ELF-1 (cell line): ENCODE measurements at places on chromosomes 13 and 19.

- DNase-seq: no peak
Measured at GRCh38 chr13:26054896-26055295, 3.1 kb upstream of the SHISA2 start.

GRCh38 chr19:824885-825284, 2.8 kb upstream of the AZU1 start:
- no peak for DNase-seq

DNA sequence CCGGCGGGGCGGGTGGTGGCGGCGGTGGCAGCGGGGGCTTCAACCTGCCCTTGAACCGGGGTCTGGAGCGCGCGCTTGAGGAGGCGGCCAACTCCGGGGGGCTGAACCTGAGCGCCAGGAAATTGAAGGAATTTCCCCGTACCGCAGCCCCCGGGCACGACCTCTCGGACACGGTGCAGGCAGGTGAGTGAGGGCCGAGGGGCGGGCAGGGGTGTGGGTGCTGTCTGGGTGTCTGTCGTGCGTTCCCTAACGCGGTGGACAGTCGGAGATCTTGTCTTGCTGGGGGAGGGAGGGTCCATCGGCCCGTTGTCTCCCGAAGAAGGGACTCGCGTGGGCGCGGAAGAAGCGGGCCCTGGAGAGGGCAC, 533 bp downstream of the LRCH1 start:
- DNase-seq: peak; percentile 45

GRCh38 chr13:103102482-103102881, 36.3 kb upstream of the SLC10A2 start:
- DNase-seq: no peak

GRCh38 chr13:40026174-40026585, 370.7 kb downstream of the COG6 start:
- no peak for DNase-seq

GRCh38 chr13:102650444-102650843, 44.4 kb downstream of the METTL21C start:
- DNase-seq: no peak

GRCh38 chr19:41811036-41811435, 14.6 kb downstream of the CEACAM3 start:
- no peak for DNase-seq

DNA sequence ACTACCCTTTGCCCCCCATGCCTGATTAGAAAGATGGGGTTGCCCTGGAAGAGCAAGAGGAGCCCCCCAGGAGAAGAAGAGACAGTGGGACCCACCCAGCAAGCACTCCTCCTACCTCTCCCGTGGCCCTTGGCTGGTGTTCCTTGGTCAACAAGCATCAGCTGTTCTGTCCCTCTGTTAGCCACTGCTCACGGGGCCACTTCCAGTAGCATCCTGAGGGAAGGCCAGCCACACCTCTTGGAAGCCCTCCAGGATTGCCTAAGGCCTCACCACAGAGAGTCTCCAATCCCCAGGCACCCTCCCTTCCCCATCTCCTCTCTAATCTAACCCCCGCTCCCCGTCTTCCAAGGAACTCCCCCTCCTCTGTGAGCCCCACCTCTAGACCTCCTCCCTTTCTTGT, 15.1 kb upstream of the DPP9 start:
- DNase-seq: no peak

GRCh38 chr13:49302817-49303216, 55.1 kb downstream of the CDADC1 start:
- no peak for DNase-seq

DNA sequence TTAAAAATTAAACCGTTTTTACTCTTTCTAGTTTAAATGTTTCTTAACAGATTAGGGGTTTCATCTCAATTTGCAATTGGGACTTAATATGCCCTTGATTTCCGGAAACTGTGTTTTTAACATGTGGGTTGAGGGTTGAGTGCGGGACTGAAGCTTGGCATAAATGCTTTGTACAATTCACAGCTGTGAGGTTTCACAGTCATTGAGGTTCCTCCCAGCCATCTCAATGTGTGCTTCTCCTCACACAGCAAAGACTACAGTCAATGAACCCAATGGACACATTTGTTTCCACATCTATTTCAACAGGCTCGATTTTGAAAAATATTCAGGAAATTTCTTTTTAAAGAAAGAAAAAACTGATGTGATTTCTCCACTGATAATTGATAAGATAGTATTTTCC, 328.6 kb downstream of the TBC1D4 start:
- DNase-seq: no peak

GRCh38 chr19:41321600-41322270, 11.8 kb downstream of the CCDC97 start:
- DNase-seq: peak; percentile 92

GRCh38 chr19:30877661-30878113, 471.5 kb downstream of the TSHZ3 start:
- no peak for DNase-seq

- DNase-seq: peak; percentile 86
Measured at GRCh38 chr19:46571495-46571894, 29.6 kb upstream of the CALM3 start.

DNA sequence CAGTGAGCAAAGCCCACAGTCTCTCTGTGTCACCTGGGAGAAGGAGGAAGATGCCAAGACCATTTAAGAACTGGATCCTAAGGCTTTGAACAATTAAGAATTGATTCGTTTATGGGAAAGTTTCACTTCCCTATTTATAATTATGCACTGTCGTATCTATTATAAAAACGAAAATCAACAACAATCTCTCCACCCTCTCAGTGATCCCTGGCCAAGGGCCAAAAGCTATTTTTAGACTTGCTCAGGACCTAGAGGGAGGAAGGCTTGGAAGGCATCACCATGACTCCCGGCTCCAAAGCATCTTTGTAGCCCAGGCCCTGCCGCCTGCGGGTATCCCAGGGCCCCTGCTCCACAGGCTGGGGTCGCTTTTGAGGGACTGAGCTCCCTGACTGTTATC, 1.3 kb downstream of the RHPN2 start:
- no peak for DNase-seq

DNA sequence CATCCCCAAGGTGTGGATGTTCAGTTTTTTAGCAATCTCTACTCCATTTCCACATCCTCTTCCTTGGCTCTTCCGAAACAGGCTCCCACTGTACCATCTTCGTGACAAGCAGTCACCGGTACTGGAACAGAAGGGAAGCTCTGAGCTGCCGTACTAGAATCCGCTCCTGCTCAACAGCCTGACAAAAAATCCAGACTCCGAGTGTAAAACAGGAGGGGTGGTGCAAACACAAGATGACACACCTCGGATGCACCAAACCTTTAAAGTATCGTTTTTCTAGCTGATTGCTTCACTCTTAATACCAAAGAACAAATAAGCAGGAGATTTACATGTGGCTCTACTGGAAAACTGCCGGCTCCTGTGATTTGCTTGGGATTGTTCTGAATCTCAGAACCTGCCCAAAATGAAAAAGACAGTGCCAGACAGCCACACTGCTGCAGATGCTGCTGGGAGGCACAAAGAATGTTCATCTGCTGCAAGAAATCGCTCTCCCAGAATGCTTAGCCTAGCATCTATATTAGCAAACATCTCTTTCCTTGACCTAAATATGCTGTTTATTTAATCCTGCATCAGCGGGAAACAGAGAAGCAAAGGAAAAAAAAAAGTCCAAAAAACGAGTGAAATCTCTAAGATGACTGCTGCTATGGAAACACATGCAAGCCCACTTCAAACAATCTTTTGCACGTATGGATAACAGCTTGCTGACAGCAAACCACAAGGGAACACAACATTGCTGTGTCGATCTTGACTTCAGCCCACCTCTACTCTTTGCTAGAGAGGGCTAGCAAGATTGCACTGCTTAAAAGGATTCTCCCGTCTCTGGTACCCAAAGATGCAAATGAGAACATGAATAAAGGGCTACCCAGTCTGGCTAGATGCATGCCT, 38.0 kb upstream of the DOCK9 start:
- DNase-seq: no peak

GRCh38 chr19:51272183-51272810, 21.4 kb downstream of the SIGLECL1 start:
- no peak for DNase-seq

GRCh38 chr19:35307931-35308330, 16.0 kb downstream of the MAG start:
- DNase-seq: no peak

GRCh38 chr13:32723987-32724386, 137.7 kb downstream of the PDS5B start:
- DNase-seq: no peak

GRCh38 chr13:43981091-43981490, 101.4 kb downstream of the LACC1 start:
- DNase-seq: peak; percentile 34

GRCh38 chr19:12834976-12835757, 788 bp upstream of the RTBDN start:
- no peak for DNase-seq

- DNase-seq: no peak
Measured at GRCh38 chr19:4693471-4694121, 23.5 kb upstream of the MYDGF start.

GRCh38 chr13:30004204-30004603, 153.8 kb upstream of the UBL3 start:
- DNase-seq: no peak

- DNase-seq: peak; percentile 23
Measured at GRCh38 chr13:75666646-75667351, 30.7 kb downstream of the LMO7 start.

- no peak for DNase-seq
Measured at GRCh38 chr13:51222037-51222685, at the start of gene FAM124A. FAM124A (plus strand) TSS chr13:51222398; CDS start chr13:51222502, 104 bp downstream.

- no peak for DNase-seq
Measured at GRCh38 chr19:32519023-32519422, 62.0 kb upstream of the PDCD5 start.

DNA sequence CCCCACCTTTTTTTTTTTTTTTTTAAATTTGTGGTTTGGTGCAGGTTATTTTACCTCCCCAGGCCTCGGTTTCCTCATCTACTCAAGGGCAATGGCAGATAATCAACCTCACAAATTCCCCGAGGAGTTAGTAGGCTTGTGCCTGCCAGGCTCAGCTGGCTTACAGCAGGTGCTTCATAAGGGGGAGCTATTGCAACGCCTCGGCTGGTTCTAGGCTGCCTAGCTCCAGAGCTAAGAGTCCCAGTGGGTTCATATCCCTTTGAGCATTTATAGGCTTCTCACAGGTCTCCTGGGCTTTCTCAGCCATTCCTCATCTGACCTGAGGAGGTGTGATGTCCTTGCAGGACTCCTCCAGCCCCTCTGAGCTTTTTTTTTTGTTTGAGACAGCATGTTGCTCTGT, 10.6 kb downstream of the BCKDHA start:
- DNase-seq: peak; percentile 17

GRCh38 chr19:3722443-3723109, 14.4 kb downstream of the TJP3 start:
- DNase-seq: peak; percentile 94

DNA sequence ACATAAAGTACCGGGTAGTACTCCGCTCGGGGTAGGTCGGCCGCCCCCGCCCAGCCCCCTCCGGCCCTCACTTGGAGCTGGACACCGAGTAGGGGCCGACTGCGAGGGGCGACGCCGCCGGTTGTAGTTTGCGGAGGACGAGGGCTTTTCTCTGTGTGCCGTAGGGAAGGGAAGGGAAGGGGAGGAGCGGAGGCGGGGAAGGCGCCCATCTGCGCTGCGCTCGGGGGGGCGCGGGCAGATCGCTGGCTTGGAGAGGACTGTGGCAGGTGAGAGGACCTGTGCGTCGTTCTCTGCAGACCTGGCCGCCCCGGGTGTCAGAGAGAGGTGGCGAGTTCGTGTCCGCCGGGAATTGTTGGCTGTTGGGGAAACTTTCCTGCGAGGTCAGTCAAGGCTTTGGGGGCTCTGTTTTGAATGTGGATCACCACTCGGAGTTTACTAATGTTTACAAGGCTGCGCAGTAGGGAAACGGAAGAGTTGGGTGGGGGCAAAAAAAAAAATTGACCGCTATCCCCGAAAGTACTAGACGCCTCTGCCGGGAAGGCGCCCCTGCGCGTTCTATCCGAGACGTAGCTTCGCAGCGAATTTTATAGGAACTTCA, 1.4 kb downstream of the ING1 start:
- DNase-seq: no peak

- DNase-seq: no peak
Measured at GRCh38 chr19:51520728-51521127, 10.7 kb downstream of the SIGLEC6 start.

- DNase-seq: no peak
Measured at GRCh38 chr13:41065078-41065477, 3.8 kb downstream of the WBP4 start.

- DNase-seq: no peak
Measured at GRCh38 chr13:39538816-39539790, 63.9 kb downstream of the LHFPL6 start.

DNA sequence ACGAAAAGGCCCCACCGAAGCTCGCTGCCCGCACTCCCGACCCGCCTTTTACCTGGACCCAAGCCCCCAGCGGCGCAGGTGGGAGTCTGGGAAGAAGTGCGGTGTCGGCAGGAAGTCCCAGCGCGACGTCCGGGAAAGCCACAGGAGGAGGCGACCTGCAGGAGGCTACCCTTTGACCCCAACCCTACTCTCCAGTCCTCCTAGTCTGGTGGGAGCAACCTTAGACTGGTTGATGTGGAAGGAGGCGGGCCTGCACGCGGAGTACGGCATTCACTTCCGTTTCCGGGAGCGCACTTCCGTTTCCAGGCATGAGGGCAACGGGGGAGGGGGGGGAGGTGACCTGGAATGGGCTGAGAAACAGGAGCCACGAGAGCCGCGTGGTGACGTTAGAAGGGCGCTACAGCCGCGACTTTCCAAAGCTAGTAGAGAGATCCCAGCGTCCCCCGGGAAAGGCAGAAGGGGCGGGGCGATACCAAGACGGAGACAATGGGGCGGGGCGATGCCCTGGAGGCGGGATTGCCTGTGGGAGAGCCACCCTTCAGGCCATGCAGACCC, 28.5 kb downstream of the ZNF266 start:
- DNase-seq: peak; percentile 83

DNA sequence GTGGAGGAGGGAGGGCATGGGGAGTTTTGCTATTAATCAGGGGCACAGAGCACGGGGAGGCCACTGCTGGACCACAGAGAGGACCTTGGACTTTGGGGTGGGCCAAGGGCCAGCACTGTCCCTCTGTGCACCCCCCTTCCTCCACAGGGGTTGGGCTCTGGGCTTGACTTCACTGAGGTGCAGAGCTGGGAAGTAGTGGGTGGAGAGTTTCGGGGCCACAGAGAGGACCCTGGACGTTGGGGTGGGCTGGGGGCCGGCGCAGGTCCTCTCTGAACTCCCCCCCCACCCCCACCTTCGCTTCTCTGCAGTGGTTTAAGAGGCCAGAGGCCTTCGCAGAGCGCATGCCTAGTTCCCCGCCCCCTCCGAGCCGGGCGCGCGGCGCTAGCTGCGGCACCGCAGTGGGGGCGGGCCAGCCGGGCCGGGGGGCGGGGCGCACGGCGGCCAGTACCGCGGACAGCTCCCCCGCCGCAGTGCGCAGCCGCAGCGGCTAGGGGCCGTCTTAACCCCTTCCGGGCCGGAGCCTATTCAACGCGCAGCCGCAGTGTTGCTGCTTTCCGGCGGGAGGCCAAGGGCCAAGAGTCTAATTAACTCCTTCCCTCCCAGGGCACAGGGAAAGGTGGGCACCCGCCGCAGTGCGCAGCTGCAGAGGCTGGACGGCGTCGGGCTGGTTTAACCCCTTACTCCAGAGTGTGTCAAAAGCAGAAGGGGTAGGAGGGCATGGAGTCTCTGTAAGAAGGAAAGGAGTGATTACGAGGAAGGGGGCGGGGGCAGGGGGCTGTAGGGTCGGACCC, 3.7 kb downstream of the KCNC3 start:
- peak; percentile 96 for DNase-seq
